GM12891 (cell line): ENCODE measurements at places on chromosomes 7 and 10.

- DNase-seq: peak; percentile 72
Observed at GRCh38 chr10:71748671-71749191, 24.6 kb downstream of the VSIR start.

- no peak for DNase-seq
Observed at GRCh38 chr7:7014827-7015595, 167.3 kb upstream of the C1GALT1 start.

GRCh38 chr10:79585870-79586527 lies 24.7 kb upstream of the SFTPA1 start:
- DNase-seq: no peak

- no peak for DNase-seq
Observed at GRCh38 chr10:112658900-112659638, 212.1 kb downstream of the VTI1A start.

DNA sequence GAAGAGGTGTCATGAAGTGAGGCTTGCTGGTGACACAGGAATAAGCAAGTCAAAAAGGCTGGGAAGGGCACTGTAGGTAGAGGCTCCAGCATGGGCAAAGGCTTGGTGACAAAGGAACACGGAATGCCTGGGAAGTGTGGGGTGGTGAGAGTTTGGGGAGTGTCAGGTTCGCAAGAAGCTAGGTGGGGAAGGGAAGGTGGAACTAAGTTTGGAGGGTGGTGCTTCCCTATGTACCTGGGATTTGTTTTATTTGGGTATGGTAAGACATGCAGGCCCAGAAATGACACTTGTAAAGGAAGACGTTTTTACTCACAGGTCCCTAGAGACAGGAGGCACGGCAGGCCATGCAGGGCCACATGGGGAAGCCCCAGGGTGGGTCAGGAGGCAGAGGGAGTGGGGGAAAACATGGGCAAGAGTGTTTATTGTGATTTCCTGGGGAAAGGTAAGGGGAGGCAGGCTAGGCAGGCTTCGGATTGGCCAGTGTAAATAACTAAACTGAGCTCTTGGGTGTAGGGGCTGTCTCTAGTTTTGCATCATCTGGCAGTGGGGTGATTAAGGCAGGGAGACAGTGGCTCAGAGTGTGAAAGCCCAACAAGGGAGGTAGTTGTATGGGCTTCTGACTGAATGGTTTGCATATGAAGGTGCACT lies 52.1 kb downstream of the SH2D4B start:
- DNase-seq: no peak
